ENCODE measurements at places on chromosomes 4 and X.

- no peak for DNase-seq
These were observed 355.0 kb downstream of the PPP1R2C start for GRCh38 chrX:42422961-42423360.

GRCh38 chrX:54602563-54602962 lies 72.5 kb downstream of the GNL3L start:
- no peak for DNase-seq

GRCh38 chr4:39134683-39135306 lies 47.5 kb upstream of the WDR19 start:
- DNase-seq, result no peak

DNA sequence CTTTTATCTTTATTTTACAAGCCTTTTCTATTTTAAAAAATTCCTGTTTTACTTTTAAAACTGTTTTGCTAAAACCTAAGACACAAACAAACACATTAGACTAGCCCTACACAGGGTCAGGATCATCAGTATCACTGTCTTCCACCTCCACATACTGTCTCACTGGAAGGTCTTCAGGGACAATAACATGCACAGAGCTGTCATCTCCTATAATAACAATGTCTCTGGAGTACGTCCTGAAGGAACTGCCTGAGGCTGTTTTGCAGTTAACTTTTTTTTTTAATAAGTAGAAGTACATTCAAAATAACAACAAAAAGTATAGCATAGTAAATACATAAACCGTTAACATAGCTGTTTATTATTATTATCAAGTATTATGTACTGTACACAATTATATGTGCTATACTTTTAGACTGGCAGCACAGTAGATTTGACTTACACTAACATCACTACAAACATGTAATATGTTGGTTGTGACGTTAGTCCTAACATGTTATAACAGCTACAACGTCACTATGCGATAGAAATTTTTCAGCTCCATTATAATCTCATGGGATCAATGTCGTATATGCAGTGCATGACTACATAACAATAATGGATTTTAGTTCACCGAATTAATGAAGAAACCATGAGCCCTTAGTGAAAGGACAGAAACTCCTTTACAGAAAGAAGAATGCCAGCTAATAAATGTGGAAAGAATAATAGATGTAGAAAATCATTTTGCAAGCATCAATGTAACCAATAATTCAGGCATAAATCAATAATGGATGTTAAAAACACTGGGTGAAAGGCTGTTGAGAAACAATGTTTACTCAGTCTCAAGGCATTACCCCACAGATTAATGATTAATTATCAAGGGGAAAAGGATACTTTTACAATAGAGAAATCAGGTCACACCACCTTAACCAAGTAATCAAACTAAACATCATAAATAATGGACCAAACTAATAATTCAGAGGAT lies 49.2 kb downstream of the FBXW7 start:
- no peak for DNase-seq

DNA sequence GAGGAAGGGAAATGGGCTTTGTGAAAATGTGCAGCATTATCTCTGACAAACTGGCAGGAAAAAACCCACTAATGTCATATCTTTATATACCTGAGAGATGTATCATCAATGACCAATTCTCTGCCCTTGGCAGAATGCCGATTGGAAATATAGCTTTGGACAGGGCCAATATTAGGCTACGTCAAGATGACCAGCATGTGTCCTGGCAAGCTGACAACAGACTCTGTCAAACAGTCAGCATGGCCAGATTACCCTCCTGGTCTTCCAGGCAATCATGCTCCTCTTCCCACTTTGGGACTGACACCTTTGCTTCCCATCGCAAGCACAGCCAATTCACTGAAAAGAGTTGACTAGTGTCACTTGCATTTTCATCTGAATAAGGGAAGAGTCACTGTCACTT lies 57.0 kb downstream of the SORBS2 start:
- DNase-seq, result no peak

DNA sequence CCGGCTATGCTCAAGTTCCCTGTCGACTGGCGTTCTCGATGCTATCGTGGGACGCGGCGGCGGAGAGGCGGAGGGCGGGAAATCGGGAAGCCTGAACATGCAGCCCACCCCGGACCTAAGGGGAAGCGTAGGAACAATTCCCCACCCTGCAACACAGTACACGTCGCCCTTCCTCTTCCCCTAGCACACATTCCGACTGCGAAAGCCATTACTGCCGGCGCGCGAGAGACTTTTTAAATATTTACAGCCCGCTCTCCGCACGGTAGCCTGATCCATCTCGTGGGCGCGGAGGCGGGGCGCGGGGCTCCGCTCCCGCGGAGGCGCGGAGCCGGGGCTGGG lies 48.1 kb upstream of the BCOR start:
- DNase-seq, result no peak

DNA sequence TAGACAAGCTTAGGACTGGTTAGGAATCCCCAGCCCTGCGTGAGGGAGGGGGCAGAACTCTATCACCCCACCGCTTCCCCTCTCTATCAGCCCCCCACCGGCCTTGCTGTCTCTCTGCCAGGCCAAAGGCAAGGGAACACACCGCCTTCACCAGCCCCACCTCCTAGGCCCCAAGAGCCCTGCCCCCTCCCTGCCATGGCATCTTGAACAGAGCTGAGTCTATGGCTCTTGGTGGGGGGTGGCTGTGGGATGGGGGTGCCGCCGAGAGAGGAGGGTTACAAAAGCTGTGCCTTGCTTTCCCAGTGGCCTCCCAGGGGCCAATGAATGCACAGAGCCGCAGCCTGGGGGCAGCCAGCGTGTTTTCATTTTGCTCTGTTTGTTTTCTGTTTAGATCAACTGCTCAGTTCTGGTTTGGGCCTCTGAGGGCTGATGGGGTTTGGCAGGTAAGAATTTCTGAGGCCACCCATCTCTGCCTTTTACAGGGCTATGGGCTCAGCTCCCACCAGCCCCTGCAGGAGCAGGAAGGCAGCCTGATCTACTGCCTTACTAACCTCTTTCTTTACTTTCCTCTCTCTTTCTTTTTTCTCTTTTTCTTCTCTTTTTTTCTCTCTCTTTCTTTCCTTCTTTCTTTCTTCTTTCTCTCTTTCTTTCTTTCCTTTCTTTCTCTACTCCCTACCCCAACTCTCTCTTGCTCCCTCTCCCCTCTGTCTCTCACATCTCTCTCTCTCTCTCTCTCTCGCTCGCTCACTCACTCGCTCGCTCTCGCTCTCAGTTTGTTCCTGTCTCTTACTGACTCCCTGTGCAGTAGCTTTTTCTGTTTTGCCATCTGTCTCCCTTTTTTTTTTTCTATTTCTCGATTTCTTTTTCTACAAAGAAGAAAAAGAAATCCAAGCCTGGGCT lies 128.3 kb downstream of the PJA1 start:
- DNase-seq, result no peak

DNA sequence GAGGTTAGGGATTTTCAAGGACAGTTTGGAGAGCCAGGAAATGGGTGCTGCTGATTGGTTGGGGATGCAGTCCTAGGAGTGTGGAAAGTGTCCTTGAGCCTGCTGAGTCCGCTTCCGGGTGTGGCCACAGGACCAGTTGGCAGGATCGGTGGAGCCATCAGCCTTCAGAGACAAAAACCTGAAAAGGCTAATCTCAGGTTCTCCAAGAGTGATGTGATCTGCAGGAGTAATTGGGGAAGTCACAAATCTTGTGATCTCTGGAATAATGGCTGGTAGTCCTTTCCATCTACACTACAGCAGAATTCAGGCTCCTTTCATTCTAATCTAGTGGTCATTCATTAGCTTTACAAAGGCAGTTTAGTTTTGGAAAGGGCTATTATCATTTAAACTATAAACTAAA lies 55.9 kb upstream of the BMP2K start:
- DNase-seq, result no peak

- DNase-seq, result no peak
These were observed 174.1 kb downstream of the CBR4 start for GRCh38 chr4:168835880-168836454.

- no peak for DNase-seq
These were observed at the start of gene VSIG4 for GRCh38 chrX:66039944-66040343. VSIG4 (minus strand) TSS chrX:66040080; CDS start chrX:66039998, 82 bp downstream.

GRCh38 chr4:156195914-156196313 lies 242.2 kb upstream of the CTSO start:
- no peak for DNase-seq

GRCh38 chrX:114462266-114462665 lies 121.6 kb upstream of the HTR2C start:
- DNase-seq, result no peak

- no peak for DNase-seq
These were observed 2349.0 kb upstream of the TENM3 start for GRCh38 chr4:179894066-179894778.

GRCh38 chrX:113920661-113921060 lies 663.2 kb upstream of the HTR2C start:
- no peak for DNase-seq

Measured in stimulated activated CD4-positive, alpha-beta T cell treated with anti-CD3 and anti-CD28 coated beads, Interleukin-1b, Interleukin-23, amount 100 ng/mL, for 1 hour (primary cell).